Activated naive CD4-positive, alpha-beta T cell (primary cell): ENCODE measurements at places on chromosomes 5 and 9.

DNA sequence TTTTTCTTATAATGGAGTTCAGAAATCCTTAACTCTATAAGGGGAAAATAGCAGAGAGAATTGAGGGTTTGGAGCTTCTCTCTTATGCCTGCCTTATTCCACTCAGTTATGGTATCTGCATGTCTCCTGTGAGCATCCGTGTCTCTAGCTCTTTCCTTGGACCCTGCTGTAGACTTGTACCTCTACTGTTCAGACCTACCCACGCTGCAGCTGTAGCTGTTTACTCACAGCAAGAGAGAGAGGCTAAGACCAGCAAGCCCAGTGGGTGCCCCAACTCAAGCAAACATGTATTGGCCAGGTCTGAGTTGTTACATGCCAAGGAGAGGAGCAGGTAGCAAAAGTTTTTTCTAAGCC, 7.1 kb upstream of the PCSK1 start:
- no peak for DNase-seq

DNA sequence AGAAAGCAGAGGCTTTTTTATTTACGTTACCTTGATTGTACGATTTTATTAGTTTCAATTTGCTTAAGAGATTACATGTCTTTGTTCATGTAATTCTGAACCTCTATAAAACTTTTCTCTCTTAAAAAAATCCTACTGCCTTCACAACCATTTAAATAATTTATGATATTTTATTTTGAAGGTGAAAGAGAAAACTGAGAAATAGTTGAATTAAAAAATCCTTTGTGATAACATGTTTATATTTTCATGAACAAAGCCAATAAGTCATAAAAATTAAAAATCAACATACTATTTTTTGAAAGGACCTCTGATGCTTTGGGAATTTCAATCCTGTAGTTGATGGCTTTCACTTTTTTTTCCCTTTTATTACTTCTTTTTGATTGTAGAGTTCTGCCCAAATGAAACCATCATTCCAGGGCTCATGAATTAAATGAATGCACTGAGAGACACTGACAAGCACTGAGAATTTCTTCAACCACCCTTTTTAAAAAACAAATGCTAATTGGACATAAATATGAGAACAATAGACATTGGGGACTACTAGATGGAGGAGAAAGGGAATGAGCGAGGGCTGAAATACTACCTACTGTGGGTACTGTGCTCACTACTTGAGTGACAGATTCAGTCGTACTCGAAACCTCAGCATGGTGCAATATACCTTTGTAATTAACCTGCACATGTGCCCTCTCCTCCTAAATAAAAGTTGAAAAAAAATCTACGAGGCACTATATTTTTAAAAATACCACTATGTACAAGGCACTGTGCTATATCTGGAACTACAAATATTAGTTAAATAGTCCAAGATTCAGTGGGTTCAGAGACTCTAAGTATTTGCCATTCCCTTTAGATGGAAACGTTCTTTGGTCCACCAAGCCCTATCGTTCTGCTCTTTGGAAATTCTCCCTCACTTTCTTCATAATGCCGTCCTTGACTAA, 5.9 kb downstream of the CDKN2A start:
- no peak for DNase-seq

GRCh38 chr5:61623401-61624069, 291.5 kb downstream of the ZSWIM6 start:
- DNase-seq = no peak

DNA sequence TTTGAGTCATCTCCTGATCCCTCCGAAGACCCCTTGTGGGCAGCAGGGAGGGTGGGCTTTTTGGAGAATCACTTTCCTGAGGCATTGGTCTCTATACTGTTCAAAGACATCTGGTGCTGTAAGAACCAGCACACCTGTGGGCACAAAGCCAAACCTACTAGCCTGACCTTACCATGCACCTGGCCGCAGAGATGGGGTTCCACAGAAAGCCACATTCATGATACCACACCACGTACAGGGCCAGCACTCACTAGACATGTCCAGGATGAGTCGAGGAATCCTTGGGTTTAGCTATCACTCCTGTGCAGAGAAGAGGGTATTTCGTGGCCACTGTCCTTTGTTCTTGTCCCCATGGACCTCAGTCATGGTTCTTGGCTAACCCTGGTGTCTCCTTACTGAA, 203.4 kb downstream of the CACNA1B start:
- no peak for DNase-seq

- no peak for DNase-seq
Observed at GRCh38 chr5:39750661-39751060, 325.9 kb upstream of the DAB2 start.

DNA sequence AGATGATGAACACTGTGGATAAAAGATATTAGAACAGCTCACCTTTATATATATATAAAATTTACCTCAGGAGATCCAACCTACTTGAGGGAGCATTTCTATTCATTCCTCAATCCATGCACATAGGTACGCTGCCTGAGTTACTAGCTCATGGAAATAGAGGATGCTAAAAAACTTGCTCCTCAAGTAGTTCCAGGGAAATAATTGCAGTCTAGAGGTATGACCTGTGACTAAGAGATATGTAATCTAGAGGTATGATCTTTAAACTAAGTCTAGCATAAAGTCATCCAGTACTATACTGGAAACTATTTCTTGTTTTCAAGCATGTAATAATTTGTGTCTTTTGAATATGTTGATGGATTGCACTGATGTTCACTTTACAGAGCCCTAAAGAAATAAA, 471.2 kb downstream of the TAF11L14 start:
- no peak for DNase-seq

DNA sequence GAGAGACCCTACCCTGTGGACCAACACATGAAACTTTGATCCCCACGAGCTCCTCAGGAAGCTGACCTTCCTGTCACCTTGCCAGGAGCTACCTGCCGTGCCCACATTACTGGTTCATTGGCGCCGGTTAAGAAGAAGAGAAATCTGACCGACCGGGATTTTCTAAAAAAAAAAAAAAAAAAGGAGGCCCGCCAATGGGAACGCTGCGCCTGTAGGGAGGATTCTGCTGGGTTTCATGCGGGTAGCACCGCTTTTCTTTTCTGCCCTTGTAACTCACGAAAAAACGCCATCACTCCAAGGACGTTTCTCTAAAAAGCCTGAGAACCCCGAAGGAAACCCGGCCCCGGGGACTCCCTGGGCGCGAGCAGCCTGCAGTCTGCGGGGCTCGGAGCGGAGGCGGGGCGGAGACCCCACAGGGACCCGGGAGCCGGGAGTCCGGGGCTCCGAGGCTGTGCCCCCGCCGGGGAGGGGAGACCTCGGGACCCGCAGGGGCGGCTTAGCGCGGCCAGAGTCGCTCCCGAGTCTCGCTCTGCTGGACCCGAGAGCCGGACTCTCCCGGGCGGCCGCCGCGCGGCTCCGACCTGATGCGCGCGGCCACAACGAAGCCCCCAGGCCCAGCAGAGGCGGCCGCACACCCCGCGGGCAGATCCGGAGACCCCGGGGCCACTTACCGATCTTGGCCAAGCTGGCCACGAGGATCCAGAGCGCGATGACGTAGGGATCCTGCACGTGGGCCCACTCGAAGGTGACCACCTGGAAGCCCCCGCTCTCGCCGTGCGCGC, 617 bp downstream of the SLC9A3 start:
- no peak for DNase-seq

- DNase-seq = no peak
Observed at GRCh38 chr9:86575137-86575536, 220.9 kb upstream of the TUT7 start.

- no peak for DNase-seq
Observed at GRCh38 chr5:122653087-122654017, 121.5 kb upstream of the SNX2 start.

- no peak for DNase-seq
Observed at GRCh38 chr5:56175021-56175420, 58.1 kb downstream of the ANKRD55 start.

- DNase-seq = no peak
Observed at GRCh38 chr5:19261879-19262278, 726.1 kb downstream of the CDH18 start.
